ENCODE measurements at places on chromosomes 13 and 19.

DNA sequence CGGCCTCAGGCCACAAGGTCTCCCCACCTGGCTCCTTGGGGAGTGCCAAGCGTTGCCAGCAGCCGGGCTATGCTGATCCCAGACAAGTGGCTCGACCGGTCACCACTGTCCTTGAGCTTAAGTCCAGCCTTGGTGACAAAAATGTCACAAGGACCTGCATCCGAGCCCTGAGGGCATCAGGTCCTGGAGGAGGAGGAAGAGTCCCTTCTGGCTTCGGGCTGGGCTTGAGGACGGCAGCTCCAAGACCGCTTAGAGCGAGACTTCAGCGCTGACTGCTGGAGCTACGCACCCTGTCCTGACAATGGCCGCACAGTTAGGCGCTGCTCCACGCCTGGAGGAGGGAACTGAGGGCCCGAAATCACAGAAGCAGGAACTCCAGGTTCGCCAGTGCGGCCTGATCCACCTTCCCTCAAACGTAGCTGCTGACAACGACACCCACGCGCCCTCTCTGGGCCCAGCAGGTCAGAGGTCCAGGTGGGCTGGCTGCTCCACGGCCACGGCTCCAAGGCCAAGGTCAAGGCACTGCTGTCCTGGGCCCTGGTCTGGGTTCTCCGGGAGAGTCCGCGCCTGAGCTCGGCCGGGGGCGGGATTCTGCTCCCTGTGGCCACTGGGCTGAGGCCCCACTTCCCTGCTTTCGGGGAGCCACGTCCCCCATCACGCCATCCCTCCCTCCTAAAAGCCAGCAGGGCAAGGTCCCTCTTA, 7.0 kb downstream of the SBNO2 start:
- DNase-seq = no peak

DNA sequence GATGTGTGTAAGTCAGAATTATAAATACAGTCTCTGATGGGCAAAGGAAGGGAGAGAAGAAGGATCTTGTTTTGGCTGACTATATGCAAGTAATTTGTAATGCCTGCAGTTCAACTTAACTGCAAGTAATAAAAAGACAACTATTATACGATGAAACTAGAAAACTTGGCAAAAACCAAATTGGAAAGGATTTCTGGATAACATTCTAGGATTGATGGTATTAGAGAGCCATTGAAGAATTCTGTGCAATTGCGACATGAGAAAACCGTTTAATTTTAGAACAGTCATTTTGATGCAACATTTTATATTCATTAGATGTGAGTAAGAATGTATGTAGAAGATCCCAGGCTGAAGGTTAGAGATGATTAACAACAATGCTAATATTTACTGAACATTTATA, 1334.1 kb downstream of the EFNB2 start:
- no peak for DNase-seq

- DNase-seq = peak; percentile 37
Measured at GRCh38 chr13:84741253-84741652, 859.0 kb upstream of the SLITRK1 start.

DNA sequence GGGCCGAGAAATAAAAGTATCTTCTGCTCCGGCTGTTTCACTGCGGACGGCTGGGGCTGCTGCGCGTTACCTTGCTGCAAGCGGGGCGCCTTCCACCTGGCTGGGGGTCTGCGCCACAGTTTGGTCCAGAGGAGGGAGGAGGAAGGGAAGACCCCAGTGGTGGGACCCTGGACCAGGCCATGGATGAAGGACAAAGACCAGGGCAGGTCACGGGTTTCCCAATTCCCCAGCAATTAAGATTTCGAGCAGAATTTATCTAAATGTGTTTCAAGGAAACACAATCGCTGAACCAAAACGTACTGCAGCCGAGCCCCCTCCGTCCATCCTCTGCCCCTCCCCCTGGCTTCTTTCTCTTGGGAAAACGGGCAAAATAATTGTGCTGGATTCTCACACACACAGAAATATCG, 2.9 kb downstream of the SOX1 start:
- DNase-seq = no peak

- DNase-seq = no peak
Measured at GRCh38 chr13:30623392-30623791, 5.7 kb downstream of the USPL1 start.

All from common myeloid progenitor, CD34-positive (primary cell).